H9 (cell line): ENCODE measurements at places on chromosomes 16 and 17. TPM values are rescaled to one million over a fixed set of nuclear protein-coding genes. Genes with fewer than 3 reads are reported as not detected.

The GALR2 gene
- 0.79 and 0.81 TPM in 2 replicates for total RNA-seq

The SLC9A5 gene
- total RNA-seq: 7.5 and 9.1 TPM in 2 replicates

The DNAAF8 gene
- 0.33 and 0.39 TPM in 2 replicates for total RNA-seq

The AXIN1 gene
- 50.9 and 52.5 TPM in 2 replicates for total RNA-seq

The RAB37 gene
- total RNA-seq: 2.5 and 3.6 TPM in 2 replicates

The HS3ST3A1 gene
- 3.2 and 3.4 TPM in 2 replicates for total RNA-seq

The COPZ2 gene
- total RNA-seq: 0.68 and 0.77 TPM in 2 replicates

The DOC2A gene
- total RNA-seq: 10.2 and 12.2 TPM in 2 replicates

The BEAN1 gene
- 0.24 TPM in 1 of 2 replicates, not detected in the other for total RNA-seq

The METTL2A gene
- total RNA-seq: 37.6 and 39.3 TPM in 2 replicates

The SALL1 gene
- 87.6 and 101 TPM in 2 replicates for total RNA-seq

The CD300LB gene
- total RNA-seq: not detected in 2 replicates

DNA sequence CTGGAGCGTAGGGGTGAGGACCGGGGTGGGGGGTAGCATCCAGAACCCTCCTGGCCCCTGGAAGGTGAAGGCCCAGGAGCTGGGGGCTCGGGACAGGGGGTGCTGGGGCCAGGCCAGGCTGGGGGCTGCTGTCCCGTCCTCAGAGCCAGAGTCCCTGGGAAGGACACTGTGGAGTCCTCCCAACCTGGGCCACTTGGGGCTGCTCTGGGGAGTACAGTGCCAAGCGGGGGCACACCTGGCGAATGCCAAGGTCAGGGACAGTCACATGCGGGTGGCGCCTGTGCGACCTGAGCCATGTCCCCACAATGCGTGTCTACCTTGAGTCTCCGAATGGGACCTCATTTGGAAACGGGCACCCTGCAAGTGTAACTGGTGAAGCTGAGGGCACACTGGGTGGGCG lies 1.2 kb upstream of the PERCC1 start:
- H3K27ac ChIP-seq: no peak overlapping the region
- no peaks in the 10 kb centered on the region for H3K27me3 ChIP-seq
- no peak overlapping the region for H3K4me3 ChIP-seq
- no peak for DNase-seq
- H3K4me1 ChIP-seq: no peaks in the 10 kb centered on the region
- no peaks in the 10 kb centered on the region for H3K36me3 ChIP-seq

GRCh38 chr17:29341726-29342125 lies 47.8 kb upstream of the NUFIP2 start:
- H3K4me3 ChIP-seq: no peak overlapping the region
- H3K27ac ChIP-seq: no peak overlapping the region
- no peaks in the 10 kb centered on the region for H3K27me3 ChIP-seq

GRCh38 chr17:44651228-44651627 lies 5.0 kb upstream of the MEIOC start:
- no peak overlapping the region for H3K27ac ChIP-seq
- peaks cover 4% of the 10 kb centered on the region; the same call in 1 of the 2 replicates for H3K36me3 ChIP-seq
- peaks cover 6% of the 10 kb centered on the region for H3K27me3 ChIP-seq
- H3K4me1 ChIP-seq: no peaks in the 10 kb centered on the region
- H3K4me3 ChIP-seq: no peak overlapping the region
- no peak for DNase-seq

DNA sequence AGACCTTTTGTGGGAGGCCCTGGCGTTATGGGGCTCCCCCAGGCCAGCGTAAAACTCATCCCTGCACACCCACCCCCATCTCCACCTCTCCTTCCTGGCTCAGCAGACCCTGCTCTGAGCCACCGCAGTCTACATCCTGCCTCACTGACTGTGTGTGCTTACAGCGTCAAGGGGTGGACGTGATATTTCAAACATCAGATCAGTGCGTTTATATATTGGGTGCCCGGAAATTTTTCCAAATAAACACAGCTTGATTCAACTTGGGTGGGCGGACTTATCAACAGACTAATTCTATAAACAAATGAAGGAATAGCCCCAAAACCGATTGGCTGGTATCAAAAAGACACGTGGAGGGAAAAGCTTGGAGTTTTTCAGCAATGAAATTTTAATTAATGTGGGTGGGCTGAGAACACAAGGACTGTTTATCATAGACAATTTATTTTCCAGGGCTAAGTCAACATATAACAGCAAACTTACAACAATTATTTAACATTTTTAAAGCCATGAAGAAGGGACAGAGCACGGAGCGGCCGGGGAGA lies at the start of gene FOXL1:
Gene FOXL1 (plus strand): TSS at position 489 of the 539 bp plus-strand sequence. CDS start 175 bp downstream, outside the sequence.
- no peak within 1 kb of the TSS for H3K27ac ChIP-seq
- H3K4me1 ChIP-seq: peaks cover 6% of the 10 kb centered on the region; the same call in 1 of the 2 replicates
- H3K27me3 ChIP-seq: peaks cover 66% of the 10 kb centered on the region

DNA sequence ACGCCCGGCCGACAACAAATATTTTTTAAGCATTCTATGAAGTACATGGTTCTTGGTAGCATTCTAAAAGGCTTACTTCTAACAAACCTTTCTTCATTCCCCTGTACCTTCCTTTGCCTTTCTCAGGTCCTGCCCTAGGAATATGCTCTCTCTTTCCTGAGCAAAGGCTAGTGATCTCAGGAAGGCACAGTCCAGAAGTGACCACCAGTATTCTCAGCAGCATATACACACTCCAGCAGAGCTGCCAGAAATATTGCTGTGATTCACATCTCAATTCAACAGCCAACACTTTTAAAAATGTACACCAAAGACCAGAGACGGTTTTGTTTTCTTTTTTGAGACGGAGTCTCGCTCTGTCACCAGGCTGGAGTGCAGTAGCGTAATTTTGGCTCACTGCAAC lies 41.4 kb upstream of the ANKFY1 start:
- peaks cover 9% of the 10 kb centered on the region; the same call in 1 of the 2 replicates for H3K4me1 ChIP-seq
- no peaks in the 10 kb centered on the region for H3K27me3 ChIP-seq
- H3K27ac ChIP-seq: peak overlapping the region; percentile 65
- H3K4me3 ChIP-seq: no peak overlapping the region
- peaks cover 52% of the 10 kb centered on the region for H3K36me3 ChIP-seq
- DNase-seq: no peak

GRCh38 chr17:35799942-35800341 lies 4.5 kb upstream of the MMP28 start:
- no peaks in the 10 kb centered on the region for H3K4me1 ChIP-seq
- DNase-seq: no peak
- H3K4me3 ChIP-seq: no peak overlapping the region

- H3K4me3 ChIP-seq: no peak overlapping the region
- no peaks in the 10 kb centered on the region for H3K27me3 ChIP-seq
- no peaks in the 10 kb centered on the region for H3K4me1 ChIP-seq
- DNase-seq: peak; percentile 52
- H3K27ac ChIP-seq: no peak overlapping the region
- H3K36me3 ChIP-seq: no peaks in the 10 kb centered on the region
These were observed 114.6 kb upstream of the NOG start for GRCh38 chr17:56478836-56479447.

GRCh38 chr16:74455213-74455612 lies 33.9 kb upstream of the CLEC18B start:
- H3K27ac ChIP-seq: no peak overlapping the region
- H3K4me1 ChIP-seq: no peaks in the 10 kb centered on the region
- peaks cover 84% of the 10 kb centered on the region for H3K36me3 ChIP-seq

DNA sequence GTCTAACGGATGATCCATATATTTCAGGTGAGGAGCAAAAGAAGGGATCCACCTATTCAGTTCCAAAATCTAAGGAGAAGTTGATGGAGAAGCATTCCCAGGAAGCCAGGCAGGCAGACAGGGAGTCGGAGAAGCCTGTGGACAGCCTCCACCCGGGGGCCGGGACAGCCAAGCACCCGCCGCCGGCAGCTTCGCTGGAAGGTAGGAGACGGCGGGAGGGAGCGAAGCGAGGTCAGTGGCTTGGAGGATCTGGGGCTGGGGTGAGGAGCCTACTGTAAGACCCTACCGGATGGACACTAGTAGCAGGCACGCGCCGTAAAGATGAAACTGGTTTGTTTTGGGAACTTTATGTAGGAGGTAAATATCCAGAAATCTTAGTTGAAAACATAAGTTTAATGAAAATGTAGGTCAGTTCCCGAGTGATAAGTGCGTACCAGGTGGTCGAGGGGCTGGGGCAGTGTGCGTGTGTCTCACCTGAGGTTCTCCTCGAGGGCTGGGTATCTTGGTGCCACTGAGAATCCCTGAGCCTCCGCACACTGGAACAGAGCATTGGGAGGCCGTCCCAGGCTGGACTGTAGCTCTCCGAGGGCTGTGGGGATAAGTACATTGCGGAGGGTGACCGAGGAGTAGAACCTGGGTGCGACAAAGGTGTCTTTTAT lies 714 bp downstream of the SPATA33 start:
- H3K27ac ChIP-seq: no peak overlapping the region
- peaks cover 57% of the 10 kb centered on the region for H3K36me3 ChIP-seq
- H3K27me3 ChIP-seq: no peaks in the 10 kb centered on the region

DNA sequence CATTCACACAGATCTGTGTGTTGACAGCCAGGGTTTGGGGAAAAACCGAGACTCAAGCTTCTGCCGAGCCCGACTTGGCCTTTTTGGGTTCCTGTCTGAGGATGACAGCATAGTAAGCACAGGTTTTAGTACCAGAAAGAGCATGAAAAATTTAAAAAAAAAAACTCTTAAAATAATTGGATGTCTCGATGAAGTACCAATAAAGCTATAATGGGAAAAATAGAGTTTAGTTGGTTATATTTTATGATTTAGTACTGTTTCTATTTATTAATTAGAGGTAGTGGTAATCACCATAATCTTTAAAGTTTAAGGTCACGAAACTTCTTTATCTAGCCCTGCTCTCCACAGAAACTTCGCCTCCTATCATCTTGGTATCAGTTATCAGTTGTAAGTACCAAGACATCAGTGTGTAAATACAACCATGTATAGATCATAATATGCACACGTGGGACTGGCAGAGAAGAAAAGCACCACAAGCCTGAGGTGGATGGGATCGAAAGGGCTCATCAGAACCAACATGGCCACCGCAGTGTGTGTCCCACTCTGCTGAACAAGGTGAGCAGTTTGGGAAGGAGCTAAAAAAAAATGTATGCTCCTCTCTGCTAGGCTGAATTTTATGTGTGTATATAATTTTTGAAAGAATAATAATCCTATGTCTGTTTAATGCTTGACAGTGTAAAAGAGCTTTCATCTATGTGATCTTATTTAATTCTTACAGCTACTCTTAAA lies 14.4 kb upstream of the EEF2K start:
- H3K27ac ChIP-seq: no peak overlapping the region
- H3K4me1 ChIP-seq: no peaks in the 10 kb centered on the region; the same call in 1 of the 2 replicates
- no peak for DNase-seq
- H3K36me3 ChIP-seq: peaks cover 2% of the 10 kb centered on the region; the same call in 1 of the 3 replicates
- peak overlapping the region; percentile 84 for H3K4me3 ChIP-seq

DNA sequence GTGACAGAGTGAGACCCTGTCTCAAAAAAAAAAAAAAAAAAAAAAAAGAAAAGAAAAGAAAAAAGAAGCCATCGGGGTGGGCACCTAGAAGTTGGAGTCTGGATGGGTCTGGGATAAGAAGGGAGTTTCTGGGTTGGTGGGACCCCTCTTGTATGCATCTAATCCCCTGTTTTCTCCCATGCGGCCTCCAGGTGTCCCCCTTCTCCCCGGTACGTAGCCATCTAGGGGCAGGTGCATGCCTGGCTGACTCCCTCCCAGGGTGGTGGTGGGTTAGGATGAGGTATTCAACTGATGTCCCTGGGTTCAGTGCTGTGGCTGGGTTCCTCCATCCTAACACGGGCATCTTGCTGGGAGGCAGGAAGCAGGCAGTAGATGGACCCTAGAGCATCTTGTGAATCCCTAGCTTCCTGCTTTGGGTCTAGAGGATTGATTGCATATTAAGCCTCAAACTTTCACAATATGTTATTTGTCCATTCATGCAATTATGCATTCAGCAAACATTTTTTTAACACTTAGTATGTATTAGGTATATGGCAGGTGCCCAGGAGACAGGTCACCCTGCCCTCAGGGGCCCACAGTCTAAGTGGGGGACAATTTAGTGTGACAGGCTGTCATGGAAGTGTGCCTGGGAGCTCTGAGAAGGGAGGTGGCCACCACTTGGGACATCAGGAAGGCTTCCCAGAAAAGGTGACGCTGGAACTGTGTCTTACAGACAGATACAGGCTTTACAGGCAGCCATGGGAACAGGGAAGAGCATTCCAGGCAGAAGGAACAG lies 13.1 kb downstream of the FMNL1 start:
- no peaks in the 10 kb centered on the region; the same call in 1 of the 2 replicates for H3K27me3 ChIP-seq
- DNase-seq: peak; percentile 89
- no peak overlapping the region; the same call in 2 of the 3 replicates for H3K4me3 ChIP-seq
- no peak overlapping the region for H3K27ac ChIP-seq
- no peaks in the 10 kb centered on the region for H3K36me3 ChIP-seq
- H3K4me1 ChIP-seq: peaks cover 4% of the 10 kb centered on the region; the same call in 1 of the 2 replicates

DNA sequence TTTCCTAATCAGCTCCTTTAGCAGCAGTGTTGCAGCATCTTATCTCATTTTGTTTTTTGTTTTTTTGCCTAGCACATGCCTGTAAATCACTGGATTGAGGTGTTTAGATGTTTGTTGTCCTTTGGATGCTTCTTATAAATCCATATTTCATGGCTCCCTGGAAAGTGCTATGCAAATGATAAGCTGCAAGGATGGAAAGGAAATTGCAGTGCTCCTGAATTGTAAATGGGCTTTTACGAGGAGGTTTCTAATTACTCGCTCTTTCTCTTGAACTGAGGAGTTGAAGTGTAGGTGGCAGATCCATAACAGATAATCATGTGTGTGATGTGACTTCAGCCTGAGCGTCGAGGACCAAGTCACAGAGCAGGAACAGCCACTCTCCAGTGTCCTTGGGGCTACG lies 45.0 kb downstream of the MAPT start:
- H3K4me3 ChIP-seq: no peak overlapping the region
- H3K27ac ChIP-seq: no peak overlapping the region
- H3K4me1 ChIP-seq: peaks cover 7% of the 10 kb centered on the region; the same call in 1 of the 2 replicates

DNA sequence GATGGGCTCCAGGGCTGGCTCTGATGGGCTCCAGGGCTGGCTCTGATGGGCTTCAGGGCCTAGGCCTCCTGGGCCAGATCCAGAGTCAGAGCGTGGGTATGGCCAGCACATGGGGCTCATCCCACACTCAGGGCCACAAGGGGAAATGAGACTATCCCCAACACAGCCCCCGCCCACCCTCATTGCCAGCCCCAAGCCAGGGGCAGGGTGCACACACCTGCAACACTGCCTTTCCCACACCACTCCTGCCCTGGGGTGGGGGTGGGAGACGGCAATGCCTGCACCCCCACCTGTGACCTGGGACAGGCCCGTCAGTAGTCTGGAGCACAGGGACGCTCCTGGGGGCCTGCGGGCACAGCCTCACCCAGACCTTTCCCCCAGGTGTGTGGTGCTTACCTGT lies 14.3 kb upstream of the ATP6V0C start:
- H3K4me1 ChIP-seq: no peaks in the 10 kb centered on the region
- H3K27me3 ChIP-seq: no peaks in the 10 kb centered on the region
- H3K27ac ChIP-seq: no peak overlapping the region
- no peak for DNase-seq
- H3K4me3 ChIP-seq: no peak overlapping the region
- H3K36me3 ChIP-seq: peaks cover 4% of the 10 kb centered on the region; the same call in 1 of the 2 replicates

- no peak for DNase-seq
- no peak overlapping the region for H3K4me3 ChIP-seq
- no peak overlapping the region for H3K27ac ChIP-seq
- H3K27me3 ChIP-seq: no peaks in the 10 kb centered on the region
- no peaks in the 10 kb centered on the region for H3K4me1 ChIP-seq
- peaks cover 24% of the 10 kb centered on the region for H3K36me3 ChIP-seq
These were observed 11.2 kb downstream of the BCL7C start for GRCh38 chr16:30882429-30883310.
